ENCODE measurements at places on chromosomes 12 and 14. TPM values are rescaled to one million over a fixed set of nuclear protein-coding genes. Genes with fewer than 3 reads are reported as not detected.

GRCh38 chr14:71397371-71397770 lies 490.1 kb downstream of the PCNX1 start:
- peak; percentile 9 for DNase-seq

DNA sequence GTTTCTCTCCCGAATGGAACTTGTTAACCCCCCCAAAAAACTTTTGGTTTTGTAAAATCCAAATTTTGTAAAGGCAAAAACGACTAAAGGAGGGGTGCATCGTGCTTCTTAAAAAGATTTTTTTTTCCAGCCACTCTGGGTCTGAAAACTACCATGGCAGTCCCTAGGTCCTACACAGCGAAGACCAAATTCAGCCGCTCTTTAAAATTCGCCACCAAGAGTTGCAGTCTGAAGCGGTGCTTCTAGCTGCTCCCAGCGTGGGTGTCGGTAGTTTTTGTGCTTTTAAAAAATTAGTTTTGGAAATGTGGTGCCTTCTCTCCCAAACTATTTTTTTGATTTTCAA lies 873 bp upstream of the GSC start:
- no peak for DNase-seq

GRCh38 chr14:90678420-90678819 lies 137.8 kb downstream of the TTC7B start:
- DNase-seq: no peak

Gene PPFIA2
- total RNA-seq: 0.20 TPM

GRCh38 chr12:131091413-131091975 lies 137.8 kb downstream of the ADGRD1 start:
- no peak for DNase-seq

DNA sequence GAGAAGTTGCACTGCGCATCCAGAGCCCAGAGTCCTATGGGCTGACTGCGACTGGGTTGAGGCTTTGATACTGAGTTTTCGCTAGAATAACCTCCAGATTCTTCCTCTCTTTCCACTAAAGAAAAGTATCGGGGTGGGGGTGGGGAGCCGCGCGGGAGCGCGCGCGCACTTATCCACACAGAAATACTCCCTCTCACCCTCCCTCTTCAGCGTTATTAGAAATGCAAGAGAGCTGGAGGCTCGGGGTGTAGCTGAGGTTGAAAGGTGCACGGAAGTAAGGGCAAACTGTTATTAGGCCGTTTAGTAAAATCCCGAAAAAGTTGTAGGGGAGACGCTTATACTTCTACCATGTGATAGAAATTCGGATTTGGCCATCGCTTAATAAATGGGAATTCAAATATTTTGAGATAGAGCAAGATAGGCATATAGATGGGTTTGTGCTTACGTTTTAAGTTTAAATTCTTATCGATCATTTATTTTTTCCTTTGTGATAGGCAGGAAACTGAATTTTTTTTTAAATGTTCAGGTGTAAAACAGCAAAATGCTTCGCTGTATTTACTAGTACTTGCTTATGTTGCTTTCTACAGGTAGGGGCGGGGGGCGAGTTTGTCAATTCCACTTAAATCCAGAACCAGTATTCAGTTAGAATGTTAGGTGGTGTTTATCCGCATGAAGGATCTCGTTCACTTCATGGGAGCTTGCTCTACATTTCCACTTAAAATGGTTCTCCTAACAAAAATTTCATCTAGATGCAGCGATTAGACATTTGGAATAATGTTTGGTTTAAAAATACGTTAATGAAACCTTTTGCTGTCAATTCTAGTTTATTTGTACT lies 1.1 kb downstream of the ARHGAP5 start:
- peak; percentile 42 for DNase-seq

GRCh38 chr14:96626121-96626768 lies 124.1 kb downstream of the PAPOLA start:
- no peak for DNase-seq

DNA sequence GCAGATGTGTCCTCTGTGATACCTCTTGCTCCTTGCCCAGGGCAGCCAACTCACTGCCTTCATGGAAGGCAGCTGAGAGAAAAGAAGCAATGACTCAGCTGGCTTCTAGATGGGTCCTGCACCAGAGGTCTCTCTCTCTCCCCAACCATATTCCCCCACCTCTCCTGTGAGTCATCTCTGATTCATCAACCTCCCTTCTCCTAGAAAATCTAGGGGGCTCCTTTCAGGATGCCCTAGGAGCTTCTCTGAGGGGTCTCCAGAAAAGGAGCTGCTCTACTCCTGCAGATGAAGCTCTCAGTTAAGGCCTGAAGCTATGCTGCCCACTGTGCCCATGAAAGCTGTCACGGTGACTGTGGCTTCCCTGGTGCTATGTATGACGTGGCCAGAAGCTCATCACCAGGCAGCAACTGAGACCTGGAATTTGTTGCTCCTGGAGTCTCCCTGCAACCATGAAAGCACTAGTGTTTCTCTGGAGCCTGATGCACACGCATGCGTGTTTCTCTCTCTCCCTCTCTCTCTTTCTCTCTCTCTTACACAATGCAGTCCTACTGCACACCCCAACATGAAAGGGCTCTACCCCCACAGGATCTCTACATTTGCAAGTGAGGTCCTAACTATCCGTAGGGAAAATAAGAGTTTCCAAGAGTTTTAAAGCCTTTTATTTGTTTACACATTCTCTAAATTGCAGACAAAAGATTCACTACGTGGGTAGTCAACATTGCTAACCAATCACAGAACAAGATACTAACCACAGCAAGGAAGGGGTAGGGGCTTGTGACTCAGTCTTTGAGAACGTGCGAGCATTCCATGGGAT lies 285.3 kb downstream of the DPF3 start:
- peak; percentile 99 for DNase-seq

DNA sequence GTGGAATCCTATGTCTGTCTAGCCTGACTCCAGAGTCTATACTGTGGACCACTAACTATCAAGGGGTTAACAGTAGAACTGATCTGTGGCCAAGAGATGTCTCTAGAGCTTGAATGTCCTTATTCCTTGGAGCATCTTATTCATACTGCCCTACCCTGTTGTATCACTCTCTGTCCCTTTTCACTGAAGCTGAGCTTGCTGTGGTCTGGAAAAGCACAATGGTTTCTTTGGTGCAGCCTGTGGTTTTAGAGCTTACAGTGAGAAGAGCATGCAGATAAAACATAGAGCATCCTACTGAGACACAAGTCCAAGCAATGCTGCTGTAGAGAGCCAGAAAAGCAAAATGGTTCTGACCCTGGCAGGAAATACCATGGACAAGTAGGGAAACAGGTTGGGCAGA lies 367.0 kb upstream of the ATP2B1 start:
- DNase-seq: no peak

Gene LETMD1
- 26.0 TPM for total RNA-seq

DNA sequence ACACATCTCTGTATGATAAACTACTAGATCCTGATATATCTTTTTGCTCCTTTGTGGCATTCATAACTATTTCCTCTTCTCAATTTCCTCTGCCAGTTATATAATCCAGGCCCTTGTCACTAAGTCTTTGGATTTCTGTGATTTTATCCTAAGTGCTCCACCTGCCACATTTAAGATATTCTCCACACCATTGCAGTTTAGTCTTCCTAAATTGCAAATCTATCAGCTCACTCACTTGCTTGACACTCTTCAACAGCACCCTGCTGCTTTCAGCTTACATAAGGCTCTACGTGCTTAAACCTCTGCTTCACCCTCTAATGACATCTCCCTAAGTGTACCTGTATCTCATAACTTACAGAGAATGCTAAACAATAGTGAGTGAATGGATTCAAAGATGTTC lies 1032.2 kb upstream of the SEL1L start:
- no peak for DNase-seq

Gene MUCL1
- total RNA-seq: not detected

All from RPMI7951 (cell line).